ENCODE measurements at places on chromosomes 16 and 17.
A peak's percentile ranks its signal among the peaks of the same experiment; 100 is the strongest.

- H3K27me3 ChIP-seq: no peaks in the 10 kb centered on the region
- H3K4me1 ChIP-seq: no peaks in the 10 kb centered on the region
- H3K4me3 ChIP-seq: no peak overlapping the region
- DNase-seq: no peak
- H3K27ac ChIP-seq: no peak overlapping the region
Measured at GRCh38 chr16:52456368-52456767, 90.6 kb downstream of the TOX3 start.

- no peak for DNase-seq
- no peaks in the 10 kb centered on the region for H3K36me3 ChIP-seq
- H3K27ac ChIP-seq: no peak overlapping the region
- no peak overlapping the region for H3K4me3 ChIP-seq
Measured at GRCh38 chr17:10807704-10808128, 3.8 kb upstream of the TMEM238L start.

DNA sequence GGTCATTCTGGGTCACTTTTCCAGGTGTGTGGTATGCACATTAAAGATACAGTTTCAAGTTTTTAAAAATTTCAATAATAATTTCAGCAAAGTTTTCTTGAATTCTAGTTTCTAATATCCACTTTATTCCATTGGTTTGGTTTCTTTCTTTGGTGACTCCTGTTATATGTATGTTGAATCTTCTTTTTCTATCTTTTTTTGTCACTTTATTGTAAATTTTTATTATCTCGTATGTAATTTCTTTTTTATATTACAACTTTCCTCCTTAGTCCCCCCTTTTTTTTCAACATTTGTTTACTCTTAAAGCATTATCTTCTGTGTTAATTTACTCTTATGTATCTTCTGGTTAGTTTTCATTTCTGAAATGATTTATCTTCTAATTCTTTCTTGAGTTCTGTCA is 57.5 kb downstream of the NF1 start:
- H3K27me3 ChIP-seq: no peaks in the 10 kb centered on the region
- H3K4me3 ChIP-seq: no peak overlapping the region
- peaks cover 6% of the 10 kb centered on the region for H3K4me1 ChIP-seq

GRCh38 chr17:14058051-14058450 is 11.3 kb upstream of the COX10 start:
- no peak for DNase-seq
- H3K4me3 ChIP-seq: no peak overlapping the region
- H3K36me3 ChIP-seq: no peaks in the 10 kb centered on the region
- H3K27me3 ChIP-seq: no peaks in the 10 kb centered on the region
- no peak overlapping the region for H3K27ac ChIP-seq

GRCh38 chr16:26992666-26993349 is 73.9 kb upstream of the C16orf82 start:
- no peaks in the 10 kb centered on the region for H3K4me1 ChIP-seq
- no peak overlapping the region for H3K27ac ChIP-seq

GRCh38 chr16:49724774-49725173 is 131.1 kb downstream of the ZNF423 start:
- H3K36me3 ChIP-seq: no peaks in the 10 kb centered on the region
- no peak overlapping the region for H3K4me3 ChIP-seq
- no peaks in the 10 kb centered on the region for H3K27me3 ChIP-seq
- DNase-seq: no peak

- no peaks in the 10 kb centered on the region for H3K4me1 ChIP-seq
- H3K27ac ChIP-seq: no peak overlapping the region
- no peak overlapping the region for H3K4me3 ChIP-seq
- H3K27me3 ChIP-seq: no peaks in the 10 kb centered on the region
Measured at GRCh38 chr17:62147284-62147683, 82.2 kb upstream of the MED13 start.

DNA sequence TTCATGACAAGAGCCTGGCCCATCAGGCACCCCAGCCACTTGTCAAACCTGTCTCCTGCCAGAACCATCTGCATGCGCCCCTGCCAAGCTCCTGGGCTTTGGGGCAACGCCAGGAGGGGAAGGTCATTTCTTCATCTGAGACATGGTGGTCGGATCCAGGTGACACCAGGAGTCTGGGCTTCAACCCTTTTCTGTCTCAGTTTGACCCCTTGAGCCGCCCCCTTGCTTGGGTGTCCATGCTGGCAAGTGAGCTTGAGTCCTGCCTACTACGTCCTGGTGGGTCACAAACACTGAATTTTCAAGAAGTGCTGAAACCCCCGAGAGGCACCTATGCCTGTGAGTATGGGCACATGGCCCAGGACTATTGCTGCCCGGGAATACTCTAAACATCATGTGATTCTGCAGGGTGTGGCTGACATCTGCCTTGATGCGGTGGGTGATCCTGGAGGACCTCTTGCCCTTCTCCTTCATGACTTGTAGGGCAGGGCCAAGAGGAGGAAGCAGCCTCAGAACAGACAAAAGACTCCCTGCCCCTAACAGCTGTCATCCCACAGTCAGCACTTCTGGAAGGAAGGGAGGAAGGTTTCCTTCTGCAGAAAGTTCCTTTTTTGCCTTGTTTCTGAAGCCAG is 43.4 kb downstream of the TNFRSF13B start:
- H3K36me3 ChIP-seq: no peaks in the 10 kb centered on the region
- no peaks in the 10 kb centered on the region for H3K27me3 ChIP-seq
- H3K4me3 ChIP-seq: no peak overlapping the region
- no peak for DNase-seq
- no peak overlapping the region for H3K27ac ChIP-seq

DNA sequence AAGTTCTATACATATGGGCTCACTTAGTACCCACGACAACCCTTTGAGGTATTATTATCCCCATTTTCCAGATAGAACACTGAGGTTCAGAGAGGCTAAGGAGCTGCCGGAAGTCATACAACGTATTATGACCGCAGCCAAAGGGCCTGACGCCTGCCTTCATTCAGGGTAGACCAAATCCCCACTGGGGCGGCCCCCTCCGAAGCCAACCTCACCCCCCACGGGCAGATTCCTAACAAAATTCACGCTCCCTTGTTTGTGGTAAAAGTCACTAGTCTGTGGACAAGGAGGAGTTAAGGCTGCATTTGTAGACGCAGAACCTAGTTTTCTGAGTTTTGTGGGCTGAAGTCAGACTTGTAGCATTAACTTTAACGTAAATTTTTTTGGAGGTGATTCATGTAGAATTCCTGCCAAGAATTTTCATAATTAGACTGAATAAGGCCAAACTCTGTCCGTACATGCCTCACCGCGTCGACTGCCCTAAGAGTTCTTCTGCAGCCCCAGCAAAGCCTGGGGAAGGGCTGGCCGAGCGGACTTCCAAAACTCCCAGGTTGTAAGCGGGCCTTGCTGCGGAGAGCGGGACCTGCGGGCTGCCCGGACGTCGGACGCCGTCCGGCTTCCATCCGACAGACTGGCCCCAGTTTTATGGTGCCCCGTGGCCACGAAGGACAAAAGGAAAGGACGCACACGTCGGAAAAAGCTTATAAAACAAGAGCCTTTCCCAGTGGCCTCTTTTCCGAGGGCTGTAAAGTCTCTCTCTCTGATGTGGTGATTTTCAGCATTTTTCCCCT is 75.7 kb downstream of the NXN start:
- no peak overlapping the region for H3K27ac ChIP-seq
- no peaks in the 10 kb centered on the region for H3K4me1 ChIP-seq
- H3K27me3 ChIP-seq: no peaks in the 10 kb centered on the region
- no peak overlapping the region for H3K4me3 ChIP-seq
- DNase-seq: no peak
- no peaks in the 10 kb centered on the region for H3K36me3 ChIP-seq

DNA sequence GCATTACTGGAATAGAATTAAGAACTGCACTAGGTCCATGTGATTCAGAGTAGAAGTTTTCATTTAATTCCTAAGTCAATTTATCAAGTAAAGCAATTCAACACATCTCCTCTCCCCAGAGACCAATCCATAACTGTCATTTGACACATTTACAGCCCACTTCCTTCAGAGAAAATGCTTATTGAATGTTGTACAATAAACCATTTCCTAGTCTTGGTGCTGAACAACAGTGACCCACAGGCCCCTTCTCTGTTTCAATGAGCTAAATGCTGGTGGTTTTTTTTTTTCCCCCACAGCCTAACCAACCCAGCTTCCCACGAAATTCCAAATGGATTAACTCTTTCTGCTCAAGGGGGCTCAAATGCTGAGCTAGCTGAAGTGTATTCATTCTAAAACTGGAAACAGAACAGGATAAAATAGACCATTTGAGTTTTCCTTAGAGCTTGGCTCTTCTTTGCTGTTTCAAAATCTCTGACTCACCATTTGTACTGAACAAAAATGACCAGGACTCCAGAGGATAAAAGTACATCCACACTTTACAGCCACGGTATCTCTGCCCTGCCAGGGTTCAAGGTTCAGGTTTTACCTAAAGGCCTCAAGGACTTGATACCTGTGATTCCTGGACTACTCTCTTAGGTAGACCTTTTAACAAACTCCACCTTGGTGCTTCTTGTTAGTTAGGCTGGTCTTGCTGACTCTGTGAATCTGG is 62.3 kb downstream of the TMEM100 start:
- H3K4me1 ChIP-seq: no peaks in the 10 kb centered on the region
- no peak overlapping the region for H3K27ac ChIP-seq
- H3K27me3 ChIP-seq: no peaks in the 10 kb centered on the region
- no peak overlapping the region for H3K4me3 ChIP-seq
- DNase-seq: no peak
- H3K36me3 ChIP-seq: no peaks in the 10 kb centered on the region

DNA sequence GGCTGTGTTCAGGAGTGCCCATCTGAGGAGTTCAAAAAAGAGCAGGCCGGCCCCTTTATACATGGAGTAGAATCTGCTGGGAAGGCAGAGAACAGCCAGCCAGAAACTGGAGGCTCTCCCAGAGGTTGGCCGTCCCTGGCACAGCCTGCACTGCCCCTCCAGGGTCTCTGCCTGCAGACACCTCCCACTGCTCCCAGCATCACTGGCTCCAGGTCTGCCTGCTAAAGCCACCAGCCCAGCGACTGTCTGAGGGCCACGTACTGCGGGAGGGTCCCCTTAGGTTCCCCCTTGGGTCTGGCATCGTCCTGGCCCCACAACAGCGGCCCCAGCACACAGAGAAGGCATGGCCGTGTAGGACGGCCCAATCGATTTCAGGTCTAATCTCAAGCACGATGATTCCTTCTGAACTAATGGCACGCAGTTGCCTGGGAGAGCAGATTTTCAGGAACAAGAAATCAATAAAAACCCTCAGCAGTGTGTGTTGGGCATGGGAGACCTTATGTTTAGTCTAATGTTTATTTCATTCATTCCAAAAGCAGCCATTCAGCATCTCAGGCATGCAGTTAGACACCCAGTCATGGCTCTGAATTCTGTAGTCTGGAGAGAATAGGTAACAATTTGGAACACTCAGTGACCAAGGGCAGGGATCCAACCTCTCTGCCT is 95.6 kb downstream of the PGS1 start:
- H3K4me3 ChIP-seq: no peak overlapping the region
- H3K27ac ChIP-seq: peak overlapping the region; percentile 7
- H3K4me1 ChIP-seq: peaks cover 7% of the 10 kb centered on the region
